ENCODE measurements at places on chromosomes 3 and 15. TPM values are rescaled to one million over a fixed set of nuclear protein-coding genes. Genes with fewer than 3 reads are reported as not detected.

Gene HYAL1
- 41.0 TPM for polyA plus RNA-seq

- no peak for DNase-seq
Measured at GRCh38 chr3:143361589-143361988, 242.0 kb downstream of the CHST2 start.

Gene RBPMS2
- polyA plus RNA-seq, result 200 TPM

DNA sequence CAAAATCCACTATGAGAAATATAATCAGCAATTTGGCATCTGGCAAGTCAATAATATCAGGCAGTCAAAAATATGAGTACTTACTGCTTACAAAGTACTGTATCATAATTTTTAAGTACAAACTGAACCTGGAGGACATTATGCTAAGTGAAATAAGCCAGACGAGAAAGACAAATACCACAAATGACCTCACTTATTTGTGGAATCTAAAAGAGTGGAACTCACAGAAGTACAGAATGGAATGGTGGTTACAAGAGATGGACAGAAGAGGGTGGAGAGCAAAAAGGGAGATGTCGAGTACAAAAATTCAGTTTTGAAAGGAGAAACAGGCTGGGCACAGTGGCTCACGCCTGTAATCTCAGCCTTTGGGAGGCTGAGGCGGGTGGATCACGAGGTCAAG lies 12.4 kb downstream of the PCYT1A start:
- no peak for DNase-seq

GRCh38 chr15:23436421-23436820 lies 10.6 kb downstream of the GOLGA6L2 start:
- DNase-seq, result no peak

Gene SLC12A1
- not detected for polyA plus RNA-seq

Gene IL12A
- 0.65 TPM for polyA plus RNA-seq

Gene CD200
- polyA plus RNA-seq, result 1.3 TPM

- no peak for DNase-seq
Measured at GRCh38 chr15:39629371-39629770, 48.5 kb downstream of the THBS1 start.

Gene AZI2
- polyA plus RNA-seq, result 19.6 TPM

DNA sequence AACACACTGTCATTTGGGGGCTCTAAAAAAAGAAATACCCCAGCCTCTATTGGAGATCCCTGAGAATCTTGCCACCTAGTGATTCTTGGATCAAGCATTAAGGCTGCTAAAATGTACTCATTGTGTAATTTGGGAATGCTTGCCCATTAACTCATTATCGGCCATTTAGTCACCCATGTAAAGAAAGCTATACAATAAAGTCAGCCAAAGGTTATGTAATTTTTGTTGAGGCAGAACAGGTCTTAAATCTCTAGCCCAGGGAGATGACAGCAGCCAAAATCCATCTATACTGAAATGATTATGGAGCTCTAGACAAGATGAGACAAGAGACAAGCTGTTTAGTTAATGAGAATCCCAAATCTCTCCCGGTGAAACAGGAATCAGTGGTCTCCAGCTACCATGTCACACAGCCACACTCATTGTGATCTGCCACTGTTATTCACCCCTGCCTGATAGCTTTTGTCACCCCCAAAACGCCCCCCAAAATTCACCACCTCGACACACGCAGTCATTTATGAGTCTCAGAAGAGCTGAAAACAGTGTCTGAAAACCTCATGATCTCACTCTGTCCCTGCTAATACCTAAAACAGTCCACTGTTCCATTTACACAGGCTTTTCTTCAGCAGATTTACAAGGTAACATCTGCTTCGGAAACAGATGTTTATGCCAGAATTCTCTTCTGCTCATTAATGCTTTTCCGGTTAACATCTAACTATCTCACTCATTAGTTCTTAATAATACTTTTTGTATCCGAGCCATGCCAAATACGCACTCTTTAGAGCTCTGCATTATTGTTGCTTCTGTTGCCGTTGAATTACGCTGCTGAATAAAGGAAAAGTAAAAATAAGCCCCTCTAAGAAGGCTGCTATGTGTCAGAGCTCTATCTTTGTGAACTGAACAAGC lies 138.5 kb downstream of the RORA start:
- no peak for DNase-seq

Gene ADAMTS7
- 47.0 TPM for polyA plus RNA-seq

- DNase-seq, result no peak
Measured at GRCh38 chr3:45343947-45344346, 44.4 kb upstream of the LARS2 start.

GRCh38 chr15:67571648-67572415 lies 29.3 kb downstream of the MAP2K5 start:
- DNase-seq, result no peak

Gene ADPRH
- polyA plus RNA-seq, result 7.9 TPM

Gene SPTSSB
- polyA plus RNA-seq, result 0.51 TPM

Gene PROK2
- polyA plus RNA-seq, result 0.15 TPM

Gene ZNF80
- polyA plus RNA-seq, result not detected

DNA sequence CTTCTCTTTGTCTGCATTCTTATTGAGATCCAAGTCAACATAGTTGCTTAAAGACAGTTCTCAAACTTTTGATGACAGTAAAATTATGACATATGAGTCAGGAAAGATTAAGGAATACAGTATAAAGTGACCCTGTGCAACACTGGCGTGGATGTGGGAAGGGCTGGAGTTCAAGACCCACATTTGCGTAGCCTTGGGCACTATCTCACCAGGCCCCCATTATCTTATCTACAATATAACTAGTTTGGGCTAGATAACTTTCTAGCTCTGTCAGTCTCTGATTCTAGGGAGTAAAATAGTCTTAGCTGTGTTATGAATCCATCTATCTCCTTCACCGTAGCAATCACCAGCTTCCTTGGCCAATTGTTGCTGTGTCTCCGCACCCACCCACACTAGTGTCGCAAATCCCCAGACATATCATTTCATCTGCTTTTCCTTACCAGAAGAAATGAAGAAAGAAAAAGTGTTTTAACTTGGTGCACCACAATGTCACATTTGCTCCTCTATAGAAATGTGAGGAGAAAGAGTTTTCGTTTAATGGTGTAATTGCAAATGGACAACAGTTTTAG lies 14.9 kb upstream of the TM4SF4 start:
- no peak for DNase-seq

Gene GP9
- polyA plus RNA-seq, result 0.13 TPM

Gene HTR3E
- polyA plus RNA-seq, result not detected

GRCh38 chr15:88878720-88879184 lies 16.6 kb downstream of the HAPLN3 start:
- peak; percentile 39 for DNase-seq

Gene GPR160
- 1.0 TPM for polyA plus RNA-seq

Gene KLHL6
- 0.80 TPM for polyA plus RNA-seq

- DNase-seq, result no peak
Measured at GRCh38 chr3:194757647-194758061, 72.0 kb downstream of the FAM43A start.

GRCh38 chr15:80567721-80568157 lies 127.4 kb upstream of the ABHD17C start:
- peak; percentile 64 for DNase-seq

DNA sequence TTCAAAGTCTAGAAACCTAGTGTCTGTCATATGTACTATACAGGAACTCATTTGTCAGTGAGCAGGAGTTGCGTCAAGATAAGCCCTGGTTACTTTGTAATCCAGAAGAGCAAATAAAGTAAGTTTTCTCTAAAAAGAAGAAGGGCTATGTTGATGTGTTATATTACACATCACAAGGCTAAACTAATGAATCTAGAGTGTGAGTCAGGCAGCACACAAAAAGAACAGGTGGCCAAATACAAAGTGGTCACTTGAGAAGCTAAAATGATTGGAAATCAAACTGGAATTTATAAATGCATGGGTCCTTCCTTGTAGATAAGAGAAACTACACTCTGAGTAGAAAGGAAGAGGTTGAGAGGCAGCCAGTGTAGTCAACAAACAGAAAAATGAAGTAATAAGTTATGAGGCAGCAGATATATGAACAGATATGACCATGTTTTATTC lies 771.6 kb downstream of the DIPK2A start:
- DNase-seq, result no peak

DNA sequence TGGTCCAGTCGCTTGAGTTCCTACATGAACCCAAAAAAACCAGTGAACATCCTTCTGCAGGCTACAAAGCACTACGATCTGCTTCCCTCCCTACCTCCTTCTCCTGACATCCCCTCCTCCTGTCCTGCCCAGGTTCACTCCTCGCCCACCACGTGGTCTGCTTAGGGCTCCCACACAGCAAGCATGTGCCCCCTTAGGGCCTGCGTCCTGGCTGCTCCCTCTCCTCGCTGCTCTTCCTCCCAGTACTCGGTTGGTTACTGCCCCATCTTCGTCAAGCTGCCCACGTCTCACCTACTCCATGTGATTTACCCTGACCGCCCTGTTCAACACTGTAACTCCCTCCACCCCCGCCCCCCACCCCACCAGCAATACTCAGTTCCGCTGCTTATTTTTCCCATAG lies 20.8 kb upstream of the ATP13A3 start:
- no peak for DNase-seq

Gene PKM
- 755 TPM for polyA plus RNA-seq

DNA sequence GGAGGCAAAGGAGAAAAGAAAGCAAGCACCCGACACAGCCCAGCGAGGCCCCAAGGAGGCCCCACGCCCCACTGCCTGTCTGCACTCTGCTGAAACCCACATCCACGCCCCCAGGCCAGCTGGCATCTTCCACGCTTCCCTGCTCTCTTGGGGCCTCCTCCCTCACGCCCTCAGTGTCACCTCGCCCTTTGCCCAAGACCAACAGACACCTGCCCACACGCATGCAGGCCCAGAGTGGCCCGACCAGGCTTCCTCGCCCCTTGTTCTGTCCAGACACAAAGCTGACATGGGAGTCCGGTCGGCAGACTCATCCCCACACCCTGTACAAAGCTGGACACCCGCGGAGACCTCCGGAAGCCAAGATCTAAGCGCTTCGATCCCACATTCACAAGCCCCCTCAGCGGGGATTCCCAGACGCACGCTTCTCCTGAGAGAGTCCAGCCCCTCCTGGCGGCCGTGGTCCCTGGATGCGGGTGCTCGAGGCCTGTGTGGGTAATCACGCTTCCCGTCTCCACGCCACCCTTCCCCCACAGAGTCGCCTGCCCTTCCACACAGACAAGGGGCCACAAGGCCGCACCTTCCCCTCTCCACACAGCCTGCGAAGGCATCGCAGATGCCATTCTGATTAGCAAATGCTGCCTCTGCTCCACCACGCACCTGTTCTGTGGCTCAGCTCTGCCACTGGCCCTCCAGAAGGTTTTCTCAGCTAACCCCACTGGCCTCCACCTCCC lies 176.6 kb downstream of the XXYLT1 start:
- DNase-seq, result peak; percentile 8

Gene GOLGA6D
- not detected for polyA plus RNA-seq

Gene SOX2
- 0.13 TPM for polyA plus RNA-seq

DNA sequence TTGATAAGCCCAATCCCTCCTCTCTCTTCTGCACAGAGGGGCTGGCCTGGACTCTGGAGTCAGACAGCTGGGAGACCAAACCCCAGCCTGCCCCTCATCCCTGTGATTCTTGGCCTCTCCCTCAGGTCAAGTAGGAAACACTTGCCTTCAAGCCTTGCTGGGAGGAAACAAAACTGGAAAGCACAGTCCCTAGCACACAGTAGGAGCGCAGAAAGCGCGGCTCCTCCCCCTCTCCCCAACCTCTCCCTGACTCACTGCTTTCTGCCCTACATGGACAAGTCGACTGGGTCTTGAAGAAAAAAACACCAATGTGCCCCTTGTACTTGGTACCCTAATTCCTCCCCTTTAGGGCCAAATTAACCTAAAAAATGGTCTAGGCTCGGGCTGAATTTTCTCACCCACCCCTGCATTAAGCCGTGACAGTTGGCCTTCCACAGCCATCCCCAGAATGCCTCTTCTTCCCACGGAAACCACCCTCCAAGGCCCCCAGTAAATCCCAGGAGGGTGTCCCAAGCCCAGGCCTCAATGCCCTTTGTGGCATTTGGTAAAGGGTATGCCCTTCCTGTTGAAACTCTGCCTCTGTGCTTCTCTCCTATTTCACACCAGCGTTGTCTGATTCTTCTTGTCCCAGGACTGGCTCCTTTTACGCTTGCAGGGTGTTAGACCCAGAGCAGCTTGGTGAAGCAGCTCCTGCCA lies 11.3 kb upstream of the RAF1 start:
- DNase-seq, result no peak

Gene SIN3A
- polyA plus RNA-seq, result 8.2 TPM

Gene CCR1
- polyA plus RNA-seq, result 1.5 TPM

GRCh38 chr3:153783106-153783505 lies 338.1 kb upstream of the ARHGEF26 start:
- peak; percentile 15 for DNase-seq

DNA sequence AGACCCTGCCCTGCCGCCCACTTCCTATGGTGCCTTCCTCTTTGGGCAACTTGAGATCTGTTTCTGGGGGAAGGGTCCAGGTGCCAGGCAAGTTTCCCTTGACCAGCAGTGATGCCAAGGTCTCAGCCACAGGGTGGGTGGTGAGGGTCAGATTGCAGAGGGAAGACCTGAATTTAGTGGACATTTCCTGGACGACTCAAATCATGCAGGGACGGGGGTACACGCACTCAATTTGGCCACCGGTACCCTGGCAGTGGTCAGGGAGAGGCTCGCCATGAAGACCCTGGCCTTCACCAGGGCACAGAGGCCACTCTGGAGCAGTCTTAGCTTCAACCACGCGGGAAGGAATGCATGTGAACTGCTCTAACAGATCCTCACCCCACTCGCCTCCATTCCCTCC lies 1.5 kb upstream of the GRIP2 start:
- DNase-seq, result no peak

All from heart right ventricle (tissue), 16 donors.